ENCODE measurements at places on chromosomes 1 and 21. TPM values are rescaled to one million over a fixed set of nuclear protein-coding genes. Genes with fewer than 3 reads are reported as not detected.

Gene NMNAT2
- 0.58 TPM for total RNA-seq

Gene ANGPTL1
- total RNA-seq = 43.9 TPM

Gene ZMYND12
- total RNA-seq = 0.72 TPM

Gene MYOG
- not detected for total RNA-seq

Gene SH3D21
- 12.5 TPM for total RNA-seq

Gene SPRR2B
- not detected for total RNA-seq

Gene LCE1E
- not detected for total RNA-seq

- DNase-seq = no peak
Measured at GRCh38 chr1:117641536-117641935, 35.7 kb downstream of the TENT5C start.

DNA sequence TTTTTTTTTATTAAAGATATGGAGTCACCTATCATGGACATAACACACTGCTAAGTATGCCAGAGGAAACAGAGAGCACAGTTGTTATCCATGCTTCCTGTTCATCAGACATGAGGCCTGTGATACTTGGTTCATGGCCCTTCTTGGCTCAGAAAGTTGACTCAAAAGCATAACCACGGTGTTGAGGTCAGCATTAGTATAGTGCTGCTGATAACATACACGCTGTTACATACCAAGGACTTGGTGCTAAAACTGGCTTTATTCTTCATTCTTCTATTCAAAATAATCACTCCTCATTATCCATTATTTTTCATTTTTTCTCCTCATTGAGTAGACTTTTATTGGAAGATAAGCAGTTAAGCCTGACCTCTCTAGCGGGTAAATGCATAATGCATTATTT lies 464.1 kb downstream of the ADGRL2 start:
- DNase-seq = no peak

DNA sequence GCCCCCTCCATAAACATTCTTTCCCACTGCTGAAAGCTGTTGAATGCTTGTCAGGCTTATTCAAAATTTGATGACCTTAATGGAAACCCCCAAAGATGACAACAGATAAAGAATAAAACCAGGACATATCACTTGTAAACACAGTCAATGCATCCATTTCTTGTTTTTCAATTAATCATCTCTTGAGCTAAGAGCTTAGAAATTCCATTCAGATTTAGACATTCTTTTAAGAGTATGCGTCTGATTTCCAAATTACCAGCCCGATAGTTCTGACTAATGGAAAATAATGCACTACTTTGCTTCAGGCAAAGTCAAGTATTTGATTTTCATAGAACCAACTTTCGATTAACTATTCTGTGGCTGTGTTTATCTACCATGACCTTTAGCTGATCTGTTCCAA lies 100.6 kb upstream of the RUNX1 start:
- DNase-seq = no peak

DNA sequence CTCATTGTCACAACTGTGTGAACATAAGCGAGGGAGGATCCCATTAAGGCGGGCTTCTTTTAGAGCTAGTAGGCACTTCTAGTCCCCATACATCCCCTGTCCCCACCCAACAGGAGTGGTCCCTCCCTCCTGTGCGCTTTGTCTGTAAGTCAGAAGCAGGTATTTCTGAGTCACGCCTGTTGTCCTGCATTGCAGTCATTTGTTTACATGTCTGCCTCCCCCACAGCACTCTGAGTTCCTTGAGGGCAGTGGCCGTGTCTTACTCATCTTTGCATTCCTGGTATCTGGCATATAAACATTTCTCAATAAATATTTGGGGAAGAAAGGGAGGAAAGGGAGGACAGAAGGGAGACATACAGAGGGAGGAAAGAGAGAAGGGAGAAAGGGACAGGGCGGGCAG lies 40.3 kb downstream of the PLEKHA6 start:
- DNase-seq = no peak

- DNase-seq = no peak
Measured at GRCh38 chr1:83741348-83741747, 257.6 kb downstream of the TTLL7 start.

- DNase-seq = no peak
Measured at GRCh38 chr1:164440232-164440631, 118.8 kb upstream of the PBX1 start.

GRCh38 chr1:193545171-193545570 lies 358.8 kb upstream of the B3GALT2 start:
- no peak for DNase-seq

DNA sequence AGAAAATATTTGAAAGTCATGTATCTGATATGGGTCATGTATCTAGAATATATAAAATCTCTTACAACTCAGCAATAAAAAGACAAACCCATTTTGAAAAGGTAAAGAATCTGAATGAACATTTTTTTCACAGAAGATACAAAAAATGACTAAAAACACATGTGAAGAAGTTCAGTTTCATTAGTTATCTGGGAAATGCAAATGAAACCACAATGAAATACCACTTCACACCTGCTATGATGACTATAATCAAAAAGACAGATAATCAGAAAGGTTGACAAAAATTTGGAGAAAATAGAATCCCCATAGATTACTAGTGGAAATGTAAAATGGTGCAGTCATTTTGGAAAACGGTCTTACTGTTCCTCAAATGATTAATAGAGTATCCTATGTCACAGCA lies 631.0 kb downstream of the MRPL39 start:
- no peak for DNase-seq

- DNase-seq = no peak
Measured at GRCh38 chr1:6325482-6325881, 64.6 kb upstream of the GPR153 start.
